ENCODE measurements at places on chromosomes 3 and 15.

GRCh38 chr15:101242160-101242998, 9.5 kb downstream of the CHSY1 start:
- peak; percentile 40 for DNase-seq

DNA sequence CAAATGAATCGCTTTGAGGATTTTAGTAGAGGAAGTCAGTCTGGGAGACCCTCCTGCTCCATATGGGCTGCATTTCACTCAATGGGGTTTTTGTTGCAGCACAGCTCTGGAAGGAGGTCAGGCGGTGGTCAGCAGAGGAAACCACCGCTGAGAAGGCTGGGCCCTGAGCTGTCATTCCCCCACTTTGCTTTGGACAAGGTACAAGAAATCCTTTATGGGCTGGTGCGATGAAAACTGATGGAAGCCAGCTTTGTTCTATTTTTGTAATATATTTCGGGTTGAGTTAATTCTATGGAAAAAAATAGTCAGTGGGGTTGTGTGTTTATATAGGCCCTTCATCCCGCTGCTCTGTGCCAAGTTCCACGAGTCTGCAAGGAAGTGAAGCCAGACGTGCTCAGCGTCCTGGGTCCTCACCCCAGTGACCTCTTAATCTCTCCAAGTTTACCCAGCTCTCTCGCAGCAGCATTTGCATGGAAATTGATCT, 157.1 kb upstream of the TMC3 start:
- DNase-seq: no peak

DNA sequence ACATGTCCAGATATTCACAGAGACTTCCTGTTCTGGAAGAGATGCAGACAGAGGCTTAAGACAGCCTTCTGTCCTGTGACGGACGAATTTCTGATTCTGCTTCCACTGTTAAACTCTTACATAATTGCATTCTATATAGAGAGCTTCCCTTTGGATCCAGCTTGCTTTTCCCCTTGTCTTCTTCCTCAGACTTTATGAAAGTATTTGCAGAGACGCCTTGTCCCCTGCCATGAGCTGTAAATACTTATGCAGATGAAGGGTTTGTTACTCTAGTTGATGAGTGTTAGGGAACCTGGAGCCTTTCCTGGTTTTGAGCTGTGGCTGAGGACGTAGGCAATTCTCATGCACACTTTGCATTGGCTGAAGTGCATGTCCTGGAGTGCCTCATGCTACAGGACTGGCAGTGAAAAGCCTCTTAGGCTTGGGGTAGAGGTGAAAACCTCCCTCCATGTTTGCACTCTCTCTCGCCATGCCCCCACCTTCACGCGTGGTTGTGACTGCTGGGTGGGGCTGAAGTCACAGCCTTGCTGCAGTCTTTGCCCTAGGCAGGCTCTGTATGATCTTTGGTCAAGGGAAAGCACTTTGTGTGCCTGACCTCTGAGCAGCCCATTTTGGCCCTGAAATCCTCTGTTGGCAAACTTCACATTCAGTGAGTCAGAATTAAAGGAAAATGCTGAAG, 286.6 kb downstream of the PTPRG start:
- DNase-seq: no peak

DNA sequence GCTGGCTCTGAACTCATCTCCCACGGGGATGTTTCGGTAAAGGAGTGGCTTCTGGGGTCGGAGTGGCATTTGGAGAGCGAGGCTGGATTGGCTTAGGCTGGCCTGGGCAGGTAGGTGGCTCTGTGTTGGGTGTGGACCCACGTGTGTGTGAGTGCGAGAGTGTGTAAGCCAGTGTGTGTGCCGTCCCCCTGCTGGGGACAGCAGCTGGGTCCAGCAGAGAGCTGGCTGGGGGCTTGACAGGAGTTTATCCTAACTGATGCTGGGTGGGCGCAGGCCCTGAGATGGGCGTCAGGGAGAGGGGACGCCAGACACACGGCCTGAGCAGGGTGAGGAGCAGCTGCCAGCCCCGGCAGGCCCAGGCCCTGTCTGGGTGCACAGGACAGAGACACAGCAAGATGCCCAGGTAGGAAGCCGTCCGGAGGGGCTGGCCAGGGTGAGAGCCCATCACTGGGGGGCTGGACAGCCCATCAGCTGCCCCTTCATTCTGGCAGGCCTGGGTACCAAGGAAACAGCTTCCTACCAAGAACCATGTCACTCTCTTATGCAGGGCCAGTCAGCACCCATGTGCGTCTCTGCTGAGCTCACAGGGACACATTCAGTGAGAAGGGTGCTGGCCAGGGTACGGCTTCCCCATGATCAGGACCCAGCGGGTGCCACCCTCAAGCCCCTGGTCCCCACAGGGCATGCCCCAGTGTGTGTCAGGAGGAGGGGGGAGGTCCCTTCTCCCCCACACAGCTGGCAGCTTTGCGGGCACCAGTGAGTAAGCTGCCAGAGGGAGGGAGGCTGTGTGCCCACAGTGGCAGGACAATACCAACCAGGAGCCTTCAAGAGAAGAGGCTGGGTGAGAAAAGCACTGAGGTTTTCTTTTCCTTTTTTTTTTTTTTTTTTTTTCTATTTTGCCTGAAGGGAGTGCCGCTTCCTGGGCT, 1.1 kb downstream of the PAK6 start:
- no peak for DNase-seq

DNA sequence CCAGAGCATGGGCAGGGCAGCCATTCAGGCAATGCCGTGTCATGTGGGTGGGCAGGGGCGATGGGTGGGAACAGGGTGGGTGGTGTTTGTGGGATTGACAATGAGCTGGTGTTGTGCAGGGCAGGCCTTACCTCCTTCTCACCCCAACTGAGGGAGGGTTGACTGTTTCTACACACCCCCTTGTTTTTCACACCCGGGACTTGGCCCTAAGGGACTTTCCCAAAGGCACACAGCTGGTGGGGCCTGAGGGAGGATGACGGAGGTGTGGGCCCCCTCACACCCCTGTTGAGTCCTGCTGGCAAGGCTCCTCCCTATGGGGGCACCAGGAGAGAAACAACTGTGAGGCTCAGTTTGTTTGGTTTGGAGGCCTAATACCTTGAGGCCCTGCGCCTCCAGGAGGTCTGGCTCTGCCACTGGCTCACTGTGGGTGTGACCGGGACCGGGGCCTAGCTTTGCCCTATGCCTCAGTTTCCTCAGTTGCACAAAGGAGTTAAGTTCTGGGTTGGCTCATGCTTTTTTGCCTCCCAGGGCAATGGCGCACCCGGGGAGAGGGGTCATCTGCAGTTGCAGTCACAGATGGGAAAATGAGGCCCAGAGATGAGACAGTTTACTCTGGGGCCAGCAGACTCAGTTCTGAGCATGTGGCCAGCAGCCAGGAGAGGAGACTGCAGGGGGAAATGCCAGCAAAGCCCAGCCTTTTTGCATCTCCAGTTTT, 5.1 kb upstream of the DNAH1 start:
- peak; percentile 48 for DNase-seq

GRCh38 chr15:68032672-68033071, 21.4 kb upstream of the PIAS1 start:
- no peak for DNase-seq

GRCh38 chr3:9161811-9162210, 87.6 kb downstream of the SRGAP3 start:
- no peak for DNase-seq

DNA sequence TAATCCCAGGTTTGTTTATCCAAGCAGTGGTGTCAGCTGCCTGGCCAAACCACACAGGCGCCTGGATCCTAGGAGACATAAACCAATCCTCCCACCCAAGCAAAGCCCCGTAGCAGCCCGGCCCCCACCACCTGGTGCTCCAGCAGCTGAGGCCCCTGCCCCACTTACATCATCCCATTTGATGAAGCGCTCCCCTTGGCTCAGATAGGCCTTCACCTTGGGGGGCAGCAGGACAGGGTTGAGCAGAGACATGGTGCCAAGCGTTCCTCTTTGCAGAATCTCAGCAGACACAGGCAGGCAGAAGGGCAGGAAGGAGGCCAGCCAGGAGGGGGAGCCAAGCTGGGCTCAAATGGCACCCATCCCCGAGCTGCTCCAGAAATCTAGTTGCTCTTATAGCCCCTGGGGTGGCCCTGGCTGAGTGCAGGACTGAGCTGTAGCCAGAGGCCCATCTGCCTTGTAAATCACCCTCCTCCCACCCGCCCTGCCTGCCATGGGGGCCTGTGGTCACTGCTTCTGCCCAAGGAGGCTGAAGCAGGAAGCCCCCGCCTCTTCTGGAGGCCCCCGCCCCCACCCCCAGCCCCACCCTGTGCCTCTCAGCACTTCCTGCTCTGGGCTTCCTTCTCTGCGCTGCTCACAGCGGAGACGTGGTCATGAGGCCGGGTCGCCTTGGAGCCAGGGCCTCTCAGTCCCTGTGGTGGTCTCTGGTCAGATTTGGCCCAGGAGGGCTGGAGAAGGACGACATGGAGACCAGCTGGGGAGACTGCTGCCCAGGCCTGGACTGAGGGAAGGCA, at the start of gene PLCB2:
Gene PLCB2, minus strand, starts transcription at position 515 of the 791 bp plus-strand sequence. Its CDS starts 263 bp downstream, at position 252.
- DNase-seq: no peak

- no peak for DNase-seq
Measured at GRCh38 chr15:67922971-67923945, 83.4 kb upstream of the RNU6-1 start.

DNA sequence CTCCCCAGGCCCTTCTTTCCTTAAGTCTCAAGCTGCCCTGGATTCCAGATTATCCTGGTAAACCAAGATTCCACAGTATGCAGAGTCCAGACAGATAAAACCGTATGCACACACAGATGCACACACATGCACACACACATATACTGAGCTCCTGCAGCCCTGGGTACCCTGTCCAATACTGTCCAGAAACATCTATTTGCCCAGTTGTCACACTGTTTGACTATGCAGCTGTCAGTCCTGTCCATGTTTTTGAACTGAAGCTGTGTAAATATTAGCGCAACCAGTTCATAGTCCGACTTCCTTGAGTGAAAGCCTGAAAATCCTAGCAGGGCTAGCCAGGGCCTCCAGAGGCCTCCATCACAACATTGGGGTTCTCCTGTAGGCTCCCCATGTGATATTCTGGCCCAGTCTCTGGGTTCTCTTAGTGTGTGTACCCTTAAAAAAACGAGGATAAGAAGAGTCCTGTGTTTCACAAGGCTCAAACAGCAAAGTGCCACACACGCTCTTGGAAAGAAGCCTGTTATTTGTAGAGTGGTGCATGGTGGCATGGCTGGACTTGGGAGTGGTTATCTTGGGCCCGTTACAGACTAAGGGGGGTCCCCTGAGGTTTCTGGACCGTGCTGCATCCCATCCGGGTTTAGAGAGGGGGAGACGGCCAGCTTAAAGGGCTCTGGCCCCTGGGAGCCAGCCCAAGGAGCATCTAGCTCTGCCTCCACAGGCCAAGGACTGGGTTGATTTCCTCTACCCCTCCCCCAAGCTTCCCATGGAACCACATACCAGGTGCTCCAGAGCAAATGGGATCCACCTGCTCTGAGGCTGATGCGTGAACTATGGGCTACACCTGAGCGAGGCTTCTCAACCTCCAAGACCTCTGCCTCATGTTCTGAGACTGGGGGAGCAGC, 108.3 kb downstream of the IQSEC1 start:
- no peak for DNase-seq

DNA sequence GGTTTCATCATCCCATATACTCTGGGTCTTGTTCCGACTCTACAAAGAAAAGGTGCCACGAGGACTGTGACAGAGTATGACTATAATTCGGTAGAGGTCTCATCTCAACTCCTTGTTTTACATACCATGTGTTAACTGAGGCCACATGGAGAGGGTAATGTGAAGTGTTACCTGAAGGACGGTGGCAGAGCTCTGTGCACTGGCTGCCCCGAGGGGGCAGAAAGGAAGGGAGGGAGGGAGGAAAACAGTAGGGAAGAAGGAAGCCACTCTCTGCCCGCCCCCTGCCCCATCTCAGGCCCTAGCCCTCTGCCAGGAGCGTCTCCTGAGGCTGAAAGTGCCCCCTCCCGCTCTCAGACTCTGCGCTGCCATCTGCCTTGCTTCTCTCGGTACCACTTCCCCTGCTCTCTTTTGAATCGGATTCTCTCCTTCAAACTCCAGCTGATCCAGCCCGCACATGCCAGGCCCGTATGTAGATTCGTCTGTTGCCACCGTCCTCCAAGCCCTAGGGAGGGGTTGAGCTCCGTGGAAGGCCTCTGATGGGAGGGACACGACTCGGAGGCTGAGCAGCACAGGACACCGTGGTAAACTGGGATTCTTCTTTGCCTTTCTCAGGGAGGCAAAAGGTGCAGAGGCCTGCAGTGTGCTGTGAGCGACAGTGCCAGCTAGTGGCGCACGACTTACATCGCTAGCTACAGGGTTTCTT, 70.5 kb upstream of the ATP10A start:
- DNase-seq: peak; percentile 23

DNA sequence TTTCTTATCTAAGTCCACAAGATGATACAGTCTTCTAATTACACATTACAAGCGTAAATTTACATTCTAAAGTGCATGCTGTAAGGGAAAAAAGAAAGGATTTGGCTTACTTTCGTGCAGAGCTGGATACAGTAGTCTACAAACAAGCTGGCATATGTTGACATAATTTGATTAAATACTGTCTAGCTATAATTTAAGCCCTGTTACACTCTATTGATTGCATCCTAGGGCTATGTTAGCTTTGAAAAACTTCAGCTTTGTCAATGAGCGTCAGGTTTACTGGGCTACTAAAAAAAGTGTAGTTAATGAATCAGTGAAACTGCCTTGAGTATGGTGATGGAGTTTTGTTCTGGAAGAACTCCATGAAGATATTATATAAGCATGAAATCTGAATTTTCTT, 24.5 kb upstream of the PLCL2 start:
- no peak for DNase-seq

DNA sequence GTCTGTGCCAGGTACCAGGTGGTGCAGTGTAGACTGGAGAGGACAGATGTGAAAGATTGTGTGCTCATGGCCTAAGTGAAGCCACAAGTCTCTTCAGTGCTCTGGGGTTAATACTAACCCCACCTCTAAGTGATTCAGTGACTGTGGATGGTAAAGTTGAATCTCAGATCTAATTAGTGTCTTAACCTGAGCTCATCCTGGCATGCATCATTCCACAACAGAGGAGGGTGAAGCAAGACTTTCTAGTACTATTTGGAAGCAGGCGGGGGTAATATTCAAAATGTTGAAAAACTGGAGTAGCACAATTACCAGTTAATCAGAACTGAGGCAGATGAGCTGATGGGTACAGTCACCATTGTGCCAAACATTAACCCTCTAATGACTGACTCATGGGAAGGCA, 2.8 kb upstream of the MESD start:
- no peak for DNase-seq

DNA sequence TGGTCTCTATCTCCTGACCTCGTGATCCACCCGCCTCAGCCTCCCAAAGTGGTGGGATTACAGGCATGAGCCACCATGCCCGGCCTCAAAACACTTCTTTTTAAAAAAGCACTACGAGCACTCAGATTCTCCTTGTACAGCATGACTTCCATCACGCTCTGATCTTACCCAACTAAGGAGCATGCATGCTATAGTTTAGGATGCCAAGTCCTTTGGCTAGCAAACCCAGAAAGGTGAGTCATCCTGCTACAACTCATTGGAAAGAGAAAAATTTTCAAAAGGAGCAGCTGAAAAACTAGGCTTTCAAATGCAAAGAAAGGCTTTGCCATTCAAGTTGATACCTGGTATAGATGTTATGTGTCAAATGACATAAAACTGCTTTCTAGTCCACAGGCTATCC, 70.3 kb upstream of the PRICKLE2 start:
- no peak for DNase-seq

Measured in activated CD8-positive, alpha-beta memory T cell treated with anti-CD3 and anti-CD28 coated beads for 4 hours (primary cell).